DMS53 (cell line): ENCODE measurements at places on chromosomes 5 and 9.

- no peak for DNase-seq
Measured at GRCh38 chr9:110028271-110028670, 179.7 kb downstream of the C9orf152 start.

DNA sequence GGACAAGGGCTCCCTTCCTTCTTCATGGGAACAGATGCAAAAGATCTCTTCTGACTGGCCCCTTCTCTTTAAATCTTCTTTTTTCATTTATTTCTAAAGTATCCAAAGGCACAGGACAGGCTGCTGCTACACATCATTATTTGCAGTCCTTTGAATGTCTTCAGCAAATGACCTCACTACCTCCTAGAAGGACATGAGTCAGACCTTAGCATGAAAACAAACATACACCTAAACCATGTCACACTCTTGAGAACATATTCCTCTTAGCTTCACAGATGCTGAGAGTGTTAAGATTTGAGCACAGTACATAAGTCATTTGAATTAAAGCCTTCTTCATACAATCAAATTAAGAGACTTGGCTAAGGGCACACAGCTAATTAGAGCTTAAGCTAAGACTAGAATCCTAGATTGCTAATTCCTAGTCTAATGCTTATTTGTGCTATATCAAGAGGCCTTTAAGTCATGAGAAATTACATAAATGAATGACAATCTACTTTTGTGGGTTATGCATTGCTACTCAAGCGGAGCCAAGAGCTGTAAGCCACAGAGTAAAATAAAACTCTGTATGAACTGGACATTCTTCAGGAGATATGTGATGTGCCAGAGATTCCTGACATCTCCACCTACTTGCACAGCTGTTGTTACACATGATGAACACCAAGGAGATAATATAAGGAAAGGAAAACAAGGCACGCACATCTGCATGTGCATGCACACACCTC, 109.1 kb upstream of the PTGER4 start:
- peak; percentile 45 for DNase-seq

DNA sequence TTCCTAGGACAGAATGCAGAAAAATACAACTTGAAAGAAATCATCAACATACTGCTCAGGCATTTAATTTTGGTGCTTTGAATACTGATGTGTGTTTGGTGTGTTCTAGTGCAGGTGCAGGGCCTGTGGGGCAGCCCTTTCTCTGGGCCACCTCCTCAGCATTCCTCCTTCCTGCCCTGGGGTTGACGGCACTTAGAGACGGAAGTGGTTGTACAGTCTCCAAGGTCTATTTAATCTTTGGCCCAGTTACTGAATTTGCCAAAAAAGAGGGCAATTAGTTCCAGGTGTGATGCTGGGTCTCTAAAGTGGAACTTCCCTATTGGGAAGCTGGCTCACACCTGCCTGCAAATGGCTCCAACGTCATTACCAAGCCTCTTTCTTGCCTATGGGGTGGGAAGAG, 269.0 kb downstream of the SH3GL2 start:
- DNase-seq, result no peak

GRCh38 chr5:89930591-89931392, 478.8 kb downstream of the CETN3 start:
- peak; percentile 57 for DNase-seq

- peak; percentile 78 for DNase-seq
Measured at GRCh38 chr9:130143279-130143893, 28.8 kb upstream of the NCS1 start.

DNA sequence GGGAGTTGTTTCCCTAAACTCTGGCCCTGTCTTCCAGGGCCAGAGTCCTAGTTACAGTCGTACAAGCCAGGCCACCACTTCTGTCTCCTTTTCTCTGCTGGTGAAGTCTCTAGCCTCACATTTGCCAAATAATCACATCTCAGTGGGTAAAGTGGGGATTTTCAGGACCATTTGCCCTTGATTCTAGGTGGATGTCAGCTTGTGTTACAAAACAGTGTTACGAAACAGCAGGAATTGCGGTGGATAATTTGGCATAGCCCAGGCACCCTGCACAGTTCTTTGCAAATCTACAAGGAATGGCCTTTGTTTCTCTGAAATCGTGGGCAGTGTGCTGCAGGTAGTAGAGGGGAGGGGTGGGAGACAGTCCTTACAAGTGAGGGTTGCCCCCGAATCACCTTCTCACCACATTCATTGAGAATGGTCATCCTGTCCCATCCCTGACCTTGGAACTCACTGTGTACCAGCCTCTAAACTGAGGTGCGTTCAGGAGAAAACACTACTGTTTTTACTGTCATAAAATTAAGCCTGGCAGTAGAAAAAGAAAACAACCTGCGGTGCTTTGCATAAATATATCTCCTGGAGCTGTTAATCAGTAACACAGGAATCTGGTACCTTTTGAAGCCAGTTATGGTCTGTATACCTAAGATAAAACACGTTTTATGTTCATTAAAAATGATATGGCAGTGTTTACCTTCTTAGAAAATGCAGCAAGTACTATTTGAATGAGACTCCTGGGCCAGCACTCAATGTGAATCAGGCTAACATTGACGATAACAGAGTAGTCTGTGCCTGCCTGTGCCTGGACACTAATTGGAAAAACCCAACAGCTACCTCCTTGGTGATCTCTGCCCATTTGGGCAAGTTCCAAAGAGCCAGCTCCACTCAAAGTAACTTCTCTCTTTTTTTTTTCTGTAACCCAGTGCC, 44.3 kb downstream of the CYSTM1 start:
- DNase-seq, result no peak

DNA sequence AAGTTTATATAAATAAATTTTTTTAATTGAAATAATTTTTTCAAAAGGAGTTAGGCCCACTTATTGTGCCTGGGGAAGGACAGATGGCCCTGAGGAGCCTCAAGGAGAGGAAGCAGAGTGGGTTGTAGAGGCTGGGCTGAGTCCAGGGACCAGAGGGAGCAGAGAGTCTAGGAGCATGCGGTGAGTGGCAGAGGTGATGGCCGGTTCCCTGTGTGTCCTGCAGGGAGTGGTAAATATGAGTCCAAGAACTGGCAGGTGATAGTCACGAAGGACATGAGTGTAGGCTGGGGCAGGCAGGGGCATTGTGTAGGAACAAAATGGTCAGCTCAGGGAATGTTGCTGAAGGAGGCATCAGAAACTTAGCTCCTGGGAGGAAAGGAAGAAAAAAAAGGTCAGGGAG, 8.3 kb upstream of the BTNL9 start:
- DNase-seq, result no peak

- DNase-seq, result no peak
Measured at GRCh38 chr5:120473332-120473731, 9.2 kb downstream of the PRR16 start.

DNA sequence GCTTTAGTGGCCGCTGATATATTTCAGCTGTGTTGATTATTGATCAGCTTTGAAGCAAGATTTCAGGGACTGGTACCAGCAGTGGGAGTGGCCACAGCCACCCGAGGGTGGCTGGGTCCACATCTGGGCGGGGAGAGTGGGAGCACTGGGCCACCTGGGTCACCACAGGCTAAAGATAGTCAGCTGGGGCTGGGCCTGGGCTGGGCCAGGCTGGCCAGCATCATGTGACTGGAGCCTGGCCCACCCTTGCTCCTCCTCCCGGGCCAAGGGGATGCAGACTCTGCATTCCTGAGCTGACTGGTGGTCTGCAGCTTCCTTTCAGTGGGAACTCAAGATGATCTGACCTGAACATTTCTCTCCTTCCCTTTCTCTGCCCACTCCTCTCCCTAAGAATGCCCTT, 27.1 kb downstream of the LARP1 start:
- no peak for DNase-seq

GRCh38 chr9:2043243-2043642, 28.1 kb downstream of the SMARCA2 start:
- DNase-seq, result no peak

DNA sequence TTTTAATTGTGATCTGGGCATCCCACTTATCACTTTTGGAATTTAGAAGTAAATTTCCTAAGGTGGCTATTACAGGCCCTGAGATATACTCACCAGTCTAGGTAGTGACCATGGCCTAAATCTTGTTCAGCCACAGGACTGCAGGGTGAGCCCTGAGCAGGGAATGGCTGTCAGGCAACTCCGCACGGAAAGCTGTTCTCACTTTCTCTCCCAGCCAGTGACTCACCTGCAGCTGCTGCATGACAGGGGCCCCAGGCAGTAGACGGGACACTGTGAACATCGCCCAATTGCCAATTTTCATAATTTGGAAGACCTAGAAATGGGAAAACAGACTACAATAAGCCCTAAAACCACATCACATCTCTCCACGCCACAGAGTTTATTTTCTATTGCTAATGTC, 69.6 kb upstream of the TAF1L start:
- DNase-seq, result peak; percentile 10

- peak; percentile 60 for DNase-seq
Measured at GRCh38 chr9:117218951-117219350, 195.9 kb downstream of the ASTN2 start.

GRCh38 chr5:66757219-66757833, 161.1 kb downstream of the MAST4 start:
- peak; percentile 85 for DNase-seq

DNA sequence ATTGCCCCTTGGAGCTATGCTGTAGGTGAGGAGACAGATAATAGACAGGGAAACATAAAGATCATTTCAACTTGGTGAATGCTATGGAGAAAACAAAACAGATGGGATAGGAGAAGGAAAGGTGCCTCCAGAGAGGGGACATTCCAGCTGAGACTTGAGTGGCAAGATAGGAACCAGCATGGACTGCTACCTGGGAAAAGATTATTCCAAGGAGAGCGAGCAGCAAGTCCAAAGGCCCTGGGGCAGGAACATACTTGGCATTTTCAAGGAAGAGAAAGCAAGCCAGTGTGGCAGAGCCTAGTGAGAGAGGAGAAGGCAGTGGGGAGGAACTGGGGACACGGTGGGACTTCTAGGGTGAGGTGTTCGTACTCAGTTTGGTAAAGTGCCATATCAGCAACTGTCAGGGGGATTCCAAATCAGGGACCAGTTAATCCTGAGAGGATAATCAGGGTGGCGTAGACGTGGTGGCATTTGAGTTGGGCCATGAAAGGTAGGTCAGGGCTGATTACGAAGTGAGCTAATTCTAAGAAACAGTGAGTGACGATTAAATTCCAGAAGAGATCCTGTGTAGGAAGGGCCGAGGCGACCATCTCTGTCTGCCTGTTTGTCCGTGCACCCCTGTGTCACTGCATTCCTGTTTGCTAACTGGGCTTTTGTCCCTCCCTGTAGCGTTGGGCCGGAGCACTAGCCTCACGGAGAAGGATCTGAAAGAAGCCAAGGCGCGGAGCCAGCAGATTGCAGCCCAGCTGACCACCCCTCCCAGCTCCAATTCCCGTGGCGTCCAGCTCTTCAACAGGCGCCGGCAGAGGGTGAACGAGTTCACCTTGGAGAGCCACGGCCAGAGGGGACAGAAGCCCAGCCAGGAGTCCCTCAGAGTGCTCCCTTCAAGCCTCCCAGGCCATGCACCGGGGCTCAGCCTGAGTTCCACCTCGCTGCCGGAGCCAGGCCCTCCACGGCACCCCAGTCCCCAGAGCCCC, 7.1 kb downstream of the SYNPO start:
- no peak for DNase-seq

- DNase-seq, result no peak
Measured at GRCh38 chr9:37374892-37375291, 47.6 kb upstream of the GRHPR start.

GRCh38 chr9:73014011-73014410, 61.2 kb upstream of the ALDH1A1 start:
- DNase-seq, result no peak

- DNase-seq, result no peak
Measured at GRCh38 chr5:67537439-67538148, 341.0 kb upstream of the CD180 start.

DNA sequence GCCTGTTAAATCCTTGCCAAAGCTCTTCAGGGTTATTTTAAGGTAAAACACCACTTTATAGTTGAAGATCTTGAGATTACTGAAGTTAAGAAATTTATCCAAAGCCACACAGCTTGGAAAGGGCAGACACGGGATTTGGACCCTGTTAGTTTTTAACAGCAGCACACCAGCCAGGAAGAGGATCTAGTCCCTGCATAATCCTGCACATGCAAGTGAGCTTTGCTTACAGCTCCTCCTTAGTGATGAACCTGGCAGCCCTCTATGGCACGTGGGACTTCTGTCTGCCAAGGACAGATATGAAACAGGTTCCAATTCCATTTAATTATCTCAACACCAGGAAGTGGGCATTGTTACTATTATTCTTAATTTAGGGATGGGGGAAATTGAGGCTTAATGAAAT, 108.7 kb downstream of the TRIM32 start:
- no peak for DNase-seq

DNA sequence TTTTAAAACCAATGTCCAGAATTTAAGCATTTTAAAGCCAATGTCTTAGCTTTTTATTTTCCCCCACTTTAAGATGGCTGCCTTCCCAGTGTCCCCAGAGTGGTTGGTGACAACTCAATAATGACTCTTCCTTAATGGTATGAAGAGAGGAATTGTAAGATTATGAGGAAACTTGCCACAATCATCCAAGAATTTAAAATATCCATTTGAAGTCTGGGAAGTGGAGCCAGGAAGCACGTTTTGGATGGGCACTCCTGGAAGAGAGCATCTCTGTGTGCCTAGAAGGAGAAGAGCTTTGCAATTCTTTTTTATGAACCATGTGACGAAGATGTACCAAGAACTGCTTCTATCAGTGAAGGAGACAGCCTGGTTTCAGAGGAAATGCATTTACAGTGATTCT, 11.3 kb upstream of the IGFBPL1 start:
- no peak for DNase-seq

DNA sequence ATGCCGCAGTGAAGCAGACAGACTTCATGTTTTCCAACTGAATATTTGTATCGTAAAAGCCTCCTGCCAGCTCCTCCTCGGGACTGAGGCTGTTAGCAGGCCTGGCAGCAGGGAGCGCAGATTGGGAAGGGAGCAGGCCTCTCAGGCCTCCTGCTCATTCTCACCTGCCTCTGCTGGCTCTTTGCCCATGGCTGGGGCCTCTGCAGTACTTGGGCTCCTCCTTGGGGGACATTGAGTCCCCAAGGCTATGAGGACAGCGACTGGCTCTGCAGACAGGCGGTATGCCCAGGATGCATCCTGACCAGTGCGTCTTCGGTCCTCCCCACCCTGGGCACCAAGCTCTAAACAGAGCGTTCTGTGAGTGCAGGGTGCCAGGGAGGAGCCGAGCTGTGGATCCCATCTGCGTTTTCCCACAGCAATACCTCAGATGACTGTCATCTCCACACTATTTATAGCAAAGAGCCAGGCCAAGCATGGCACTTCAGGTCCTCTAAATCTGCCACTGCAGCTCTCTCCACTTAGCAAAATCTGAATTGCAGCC, 38.7 kb downstream of the TSTD2 start:
- DNase-seq, result peak; percentile 23

- no peak for DNase-seq
Measured at GRCh38 chr5:94197970-94198369, 420.4 kb downstream of the KIAA0825 start.

GRCh38 chr5:160675988-160676387, 176.0 kb downstream of the ATP10B start:
- DNase-seq, result peak; percentile 43

DNA sequence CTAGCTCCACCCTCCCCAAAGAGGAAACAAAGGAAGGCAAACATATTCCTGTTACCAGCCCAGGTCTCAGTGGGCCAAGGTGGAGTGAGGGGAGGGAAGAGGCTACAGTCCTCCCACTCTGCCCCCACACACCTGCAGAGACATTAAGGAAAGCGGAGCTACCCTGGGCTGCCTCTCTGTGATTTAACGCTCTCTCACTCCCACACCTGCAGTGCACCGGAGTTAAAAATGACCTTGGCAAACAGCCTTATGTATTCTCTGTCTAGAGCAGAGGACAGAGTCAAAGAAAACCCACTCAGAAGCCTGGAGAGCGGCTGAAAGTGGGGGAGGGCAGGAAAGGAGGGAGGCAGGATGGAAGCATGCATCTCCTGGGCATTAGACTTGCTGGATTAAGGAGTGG, 32.7 kb downstream of the KCNIP1 start:
- DNase-seq, result no peak
